Upper lobe of right lung (tissue), 1 donor: ENCODE measurements at places on chromosomes 2 and 18. TPM values are rescaled to one million over a fixed set of nuclear protein-coding genes. Genes with fewer than 3 reads are reported as not detected.

DNA sequence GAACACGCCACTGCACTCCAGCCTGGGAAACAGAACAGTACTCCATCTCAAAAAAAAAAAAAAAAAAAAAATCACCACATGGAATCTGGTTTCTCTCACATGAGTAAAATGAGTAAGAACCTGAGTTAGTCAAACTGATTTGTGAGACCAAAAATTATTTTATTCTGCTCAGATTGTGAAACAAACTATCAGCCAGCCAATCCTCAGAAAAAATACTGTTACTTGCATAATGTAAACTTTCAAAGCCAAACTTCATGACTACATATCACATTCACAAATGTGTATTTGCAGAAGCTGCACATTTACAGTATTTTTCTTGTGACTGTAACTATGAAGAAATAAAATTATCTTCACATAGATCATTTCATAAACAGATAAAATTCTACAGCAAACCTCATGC lies 23.2 kb downstream of the SUMO1 start:
- no peak for DNase-seq

The OR6B3 gene
- not detected for total RNA-seq

The SGPP2 gene
- 38.1 TPM for total RNA-seq

The PLEKHM3 gene
- total RNA-seq = 24.5 TPM

The ARHGEF4 gene
- 11.1 TPM for total RNA-seq

The NTSR2 gene
- not detected for total RNA-seq

DNA sequence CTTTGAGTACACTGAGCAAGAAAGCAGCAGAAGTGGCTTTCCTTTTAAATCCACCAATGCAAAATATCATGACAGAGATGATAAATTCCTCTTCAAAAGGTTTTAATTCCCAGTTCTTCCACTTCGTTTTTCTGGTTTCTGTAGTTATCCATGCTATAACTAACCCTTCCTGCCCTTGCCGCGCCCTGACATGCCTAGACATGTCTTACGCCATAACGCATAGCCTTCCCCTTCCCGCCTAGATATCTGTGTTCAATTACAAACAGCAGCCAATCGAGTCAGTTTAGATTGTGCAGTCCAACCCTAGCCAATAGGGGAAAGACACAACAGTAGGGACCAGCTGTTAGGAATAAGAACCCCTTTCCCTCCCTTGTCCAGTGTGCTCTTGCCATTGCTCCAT lies 16.1 kb downstream of the PRPF40A start:
- DNase-seq = no peak

- DNase-seq = no peak
These were observed 4.0 kb upstream of the WNT10A start for GRCh38 chr2:218876562-218877219.

- peak; percentile 72 for DNase-seq
These were observed 26.6 kb upstream of the CATIP start for GRCh38 chr2:218329826-218330593.

DNA sequence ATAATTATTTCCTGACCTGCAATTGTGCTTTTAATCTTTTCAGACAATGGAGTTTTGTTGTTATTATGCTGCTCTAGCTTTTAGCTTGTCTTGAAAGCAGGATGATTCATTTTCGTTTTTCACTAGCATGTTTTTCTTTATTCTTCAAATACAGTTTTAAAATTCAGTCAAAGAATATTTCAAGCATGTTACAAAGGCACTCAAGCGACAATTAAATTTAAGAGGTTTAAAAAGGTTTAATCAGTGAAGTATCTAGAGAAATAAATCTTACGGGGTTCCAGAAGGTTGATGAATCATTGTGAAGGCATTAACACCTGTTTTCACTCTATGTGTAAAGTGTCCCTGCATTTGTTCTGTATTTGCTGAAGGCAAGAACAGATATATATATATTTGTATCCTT lies 390.7 kb upstream of the TMEFF2 start:
- no peak for DNase-seq

DNA sequence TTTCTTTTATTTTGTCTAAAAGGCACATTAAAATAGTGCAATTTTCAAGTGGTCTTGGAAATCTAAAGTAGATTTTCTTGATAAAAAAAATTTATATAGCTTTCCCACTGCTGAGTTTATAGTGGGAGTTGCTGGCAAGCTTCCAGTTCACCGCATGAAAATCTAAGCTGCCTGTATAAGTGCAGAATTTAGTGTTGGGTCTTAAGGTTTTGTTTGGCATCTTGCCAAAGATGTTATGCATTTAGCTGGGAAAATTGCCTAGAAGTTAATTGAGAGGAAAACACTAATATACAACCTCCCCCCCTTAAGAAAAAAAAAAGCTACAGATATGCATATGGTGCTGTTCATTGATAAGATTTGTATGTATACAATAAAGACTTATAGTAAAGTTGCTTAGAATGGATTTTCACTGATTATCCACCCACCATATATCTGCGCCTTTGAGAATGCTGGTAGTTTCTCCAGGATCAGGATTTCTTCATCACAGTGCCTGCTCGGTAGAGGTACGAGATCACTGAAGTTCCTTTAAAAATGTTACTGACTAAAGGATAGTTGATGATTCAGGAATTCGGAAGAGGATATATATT lies 803.2 kb upstream of the POU3F3 start:
- no peak for DNase-seq

DNA sequence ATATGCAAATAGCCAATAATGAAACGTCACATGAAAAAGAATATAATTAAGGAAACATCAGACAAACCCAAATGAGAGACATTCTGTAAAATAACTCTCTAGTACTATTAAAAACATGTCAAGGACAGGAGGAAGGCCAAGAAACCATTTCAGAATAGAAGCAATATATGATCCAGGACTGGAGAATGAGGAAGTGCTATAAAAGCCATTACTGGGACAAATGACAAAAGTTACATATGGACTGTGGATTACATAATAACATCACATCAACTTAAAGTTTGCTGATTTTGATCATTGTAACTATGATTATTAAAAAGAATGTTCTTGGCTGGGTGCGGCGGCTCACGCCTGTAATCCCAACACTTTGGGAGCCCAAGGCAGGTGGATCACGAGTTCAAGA lies 81.3 kb downstream of the CRACDL start:
- no peak for DNase-seq

- no peak for DNase-seq
These were observed 29.3 kb downstream of the BCL2 start for GRCh38 chr18:63290166-63290820.

The PLGLB1 gene
- total RNA-seq = 3.3 TPM

DNA sequence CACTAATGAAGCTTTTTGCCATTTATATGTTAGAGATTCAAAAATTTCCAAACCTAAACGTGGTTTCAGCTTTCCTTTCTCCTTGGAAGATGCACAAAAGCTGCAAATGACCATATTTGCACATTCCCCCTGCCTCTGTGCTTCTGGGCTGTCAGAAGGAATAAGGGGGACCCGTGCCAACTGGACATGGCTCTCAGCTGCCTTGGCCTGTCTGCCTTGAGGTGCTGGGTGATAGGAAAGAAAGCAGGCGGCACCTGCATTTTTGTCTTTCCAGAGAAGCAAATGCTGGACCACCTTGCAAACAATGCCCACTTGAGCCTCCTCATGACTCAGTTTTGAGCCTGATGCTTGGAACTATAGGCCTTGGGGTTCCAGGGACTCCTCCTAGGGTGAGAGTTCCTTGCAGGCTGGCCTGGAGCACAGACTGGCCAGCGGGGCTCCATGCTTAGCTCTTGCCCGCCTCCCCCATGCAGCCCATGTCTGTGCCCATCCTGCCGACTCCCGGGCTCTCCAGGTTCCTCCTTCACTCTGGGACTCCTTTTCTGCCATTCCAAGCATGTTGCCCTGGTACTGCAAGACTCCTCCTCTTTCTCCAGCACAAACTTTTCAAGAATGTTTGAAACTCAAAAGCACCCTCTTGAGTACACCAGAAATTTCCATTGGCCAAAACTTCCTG lies 109.0 kb upstream of the EPAS1 start:
- no peak for DNase-seq

The ALPG gene
- 0.49 TPM for total RNA-seq

GRCh38 chr2:235639885-235640284 lies 146.0 kb downstream of the AGAP1 start:
- no peak for DNase-seq

The MC2R gene
- not detected for total RNA-seq

GRCh38 chr2:226660526-226660925 lies 139.1 kb downstream of the IRS1 start:
- no peak for DNase-seq

GRCh38 chr18:61653823-61654551 lies 238.8 kb downstream of the RNF152 start:
- no peak for DNase-seq

DNA sequence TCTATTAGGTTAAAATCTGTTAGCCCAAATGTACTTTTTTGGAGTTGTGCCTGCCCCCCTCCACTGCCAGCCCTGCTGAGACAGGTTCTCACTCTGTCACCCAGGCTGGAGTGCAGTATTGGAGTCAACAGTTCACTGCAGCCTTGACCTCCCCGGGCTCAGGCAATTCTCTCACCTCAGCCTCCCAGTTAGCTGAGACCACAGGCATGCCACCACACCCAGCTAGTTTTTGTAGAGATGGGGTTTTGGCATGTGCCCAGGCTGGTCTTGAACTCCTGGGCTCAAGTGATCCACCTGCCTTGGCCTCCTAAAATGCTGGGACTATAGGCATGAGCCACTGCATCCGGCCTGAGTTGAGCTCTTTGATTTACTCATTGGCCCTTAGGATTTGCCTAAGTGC lies 110.7 kb downstream of the ICA1L start:
- no peak for DNase-seq

- no peak for DNase-seq
These were observed 243.0 kb downstream of the CELF4 start for GRCh38 chr18:37322492-37323035.

The PROM2 gene
- total RNA-seq = 6.0 TPM

- DNase-seq = peak; percentile 92
These were observed at the start of gene COBLL1 for GRCh38 chr2:164841719-164842623. Gene COBLL1 (minus strand): TSS chr2:164841823. CDS start chr2:164841196, 627 bp downstream.

DNA sequence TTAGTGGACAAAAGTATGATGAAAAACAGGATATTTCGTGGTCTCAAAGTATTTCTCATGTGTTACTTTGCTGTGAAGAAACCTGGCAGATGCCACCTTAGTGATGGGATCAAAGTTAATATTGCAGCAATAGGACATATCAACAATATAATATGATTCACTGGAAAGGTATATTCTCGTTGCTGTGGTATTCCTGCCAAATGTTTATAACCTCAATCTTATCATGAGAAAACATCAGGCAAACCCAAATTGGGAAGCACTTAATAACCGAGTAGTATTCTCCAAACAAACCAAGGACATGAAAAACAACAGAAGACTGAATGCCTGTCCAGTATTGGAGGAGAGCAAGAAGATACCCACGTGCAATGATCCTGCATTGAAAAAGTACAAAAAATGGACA lies 302.6 kb upstream of the MC4R start:
- no peak for DNase-seq

The COLEC11 gene
- 1.5 TPM for total RNA-seq

GRCh38 chr2:140695155-140695554 lies 1435.7 kb downstream of the LRP1B start:
- DNase-seq = no peak

GRCh38 chr2:97761192-97761591 lies 47.8 kb downstream of the ZAP70 start:
- DNase-seq = no peak

DNA sequence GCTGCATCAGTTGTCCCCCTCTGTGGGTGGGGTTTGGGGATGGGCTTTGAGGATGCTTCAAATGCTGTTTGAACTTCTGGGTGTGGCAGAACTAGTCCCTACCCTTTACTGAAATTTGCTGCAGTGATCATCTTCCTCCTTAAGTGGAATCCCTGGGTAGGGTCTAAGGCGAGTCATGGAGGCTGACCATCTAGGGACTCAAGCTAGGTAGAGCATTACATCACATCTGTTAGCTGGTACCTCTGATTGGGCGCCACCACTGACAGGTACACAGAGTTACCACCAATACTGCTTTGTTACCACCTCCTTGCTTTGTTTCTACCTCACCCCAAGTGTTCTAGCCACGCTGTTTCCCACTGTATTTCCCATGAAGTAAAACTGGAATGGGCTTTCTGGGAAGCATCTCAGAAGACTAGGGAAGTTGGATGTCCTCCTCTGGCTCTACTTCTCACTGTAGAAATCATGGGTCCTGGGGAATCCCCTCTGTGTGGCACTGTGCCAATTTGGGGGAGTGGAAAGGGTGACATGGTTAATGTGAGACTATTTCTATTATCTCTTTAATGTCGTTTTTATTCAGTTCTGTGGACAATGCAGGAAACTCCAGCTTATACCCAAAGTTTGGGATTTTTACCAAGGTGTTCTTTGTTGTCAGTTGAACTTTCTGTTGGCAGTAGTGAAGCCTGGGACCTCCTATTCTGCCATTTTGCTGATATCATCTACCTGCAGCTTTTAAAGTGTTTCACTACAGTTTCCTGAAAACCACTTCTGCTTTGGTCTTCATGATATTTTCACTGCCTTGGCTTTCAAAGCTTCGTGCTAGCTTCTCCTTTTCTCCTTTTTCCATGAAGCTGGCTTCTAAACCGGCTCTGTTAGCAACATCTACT lies 14.5 kb upstream of the SULT1C4 start:
- DNase-seq = no peak

- DNase-seq = no peak
These were observed 111.1 kb downstream of the ADCYAP1 start for GRCh38 chr18:1015777-1016176.

GRCh38 chr2:126662621-126663020 lies 6.7 kb downstream of the GYPC start:
- no peak for DNase-seq

DNA sequence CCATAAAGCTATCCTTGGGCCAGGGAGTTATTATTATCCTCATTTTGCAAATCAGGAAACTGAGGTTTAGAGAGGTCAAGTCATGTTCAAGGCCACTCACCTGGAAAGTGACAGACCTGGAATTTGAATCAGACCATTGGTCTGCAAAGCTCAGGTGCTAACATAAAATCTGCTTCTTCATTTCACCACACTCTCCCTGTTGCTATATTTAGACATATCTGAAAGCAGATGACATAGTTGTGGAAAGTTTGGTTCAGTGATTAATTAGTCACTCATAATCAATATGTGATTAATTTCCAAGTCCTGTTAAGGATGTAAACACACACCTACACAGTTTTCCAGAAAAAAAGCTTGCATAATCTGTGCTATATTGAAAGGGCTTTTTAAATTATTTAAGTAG lies 57.4 kb downstream of the LINC00305 start:
- DNase-seq = no peak
